ENCODE measurements at places on chromosomes 16 and 17. TPM values are rescaled to one million over a fixed set of nuclear protein-coding genes. Genes with fewer than 3 reads are reported as not detected.

KRT24 gene
- not detected for total RNA-seq

DNA sequence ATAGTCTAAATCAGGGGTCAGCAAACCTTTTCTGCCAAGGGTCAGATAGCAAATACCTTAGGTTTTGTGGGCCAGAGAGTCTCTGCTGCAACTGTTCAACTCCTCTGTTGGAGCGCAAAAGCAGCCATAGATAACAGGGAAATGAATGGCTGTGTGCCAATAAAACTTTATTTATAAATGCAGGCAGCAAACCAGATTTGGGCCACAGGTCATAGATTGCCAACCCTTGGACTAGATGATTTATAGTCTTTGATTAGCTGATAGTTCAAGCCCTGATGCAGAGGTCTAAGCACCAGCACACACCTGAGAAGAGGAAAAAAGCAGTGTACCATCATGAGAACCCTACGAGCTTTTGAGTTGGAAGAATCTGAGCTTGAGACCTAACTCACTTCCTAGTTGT is 86.0 kb upstream of the DYNLRB2 start:
- DNase-seq: no peak

GRCh38 chr16:72094266-72094610 is 591 bp downstream of the DHX38 start:
- DNase-seq: no peak

GRCh38 chr17:47776330-47777197 is 43.5 kb downstream of the TBX21 start:
- no peak for DNase-seq

- DNase-seq: no peak
These were observed 30.3 kb downstream of the ATPAF2 start for GRCh38 chr17:18008496-18009268.

Data from omental fat pad (tissue), 4 donors.